ENCODE measurements at places on chromosomes 2 and 18. TPM values are rescaled to one million over a fixed set of nuclear protein-coding genes. Genes with fewer than 3 reads are reported as not detected.

DNA sequence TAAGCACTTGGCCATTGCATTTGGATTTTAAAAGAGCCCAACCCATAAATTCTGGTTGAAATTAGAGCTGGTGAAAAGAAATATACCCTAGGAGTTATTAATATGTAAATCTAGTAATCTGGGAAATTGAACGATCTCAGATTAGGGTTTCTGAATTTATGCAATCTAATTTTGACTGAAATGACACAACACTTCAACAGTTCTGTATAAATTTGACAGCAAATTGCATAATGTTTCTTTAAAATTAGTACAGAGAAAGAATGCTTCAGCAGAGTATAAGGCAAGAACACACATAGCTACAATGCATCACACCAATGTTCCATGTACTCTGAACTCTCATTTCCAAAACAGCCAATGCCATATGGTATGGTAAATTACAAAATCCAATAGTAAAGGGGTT lies 201.5 kb upstream of the ITGA4 start:
- no peak for DNase-seq

- no peak for DNase-seq
Measured at GRCh38 chr18:77115192-77115953, 17.2 kb downstream of the MBP start.

- DNase-seq: no peak
Measured at GRCh38 chr18:21074336-21075323, 37.0 kb downstream of the ROCK1 start.

- DNase-seq: no peak
Measured at GRCh38 chr2:18156421-18156820, 278.0 kb downstream of the KCNS3 start.

- no peak for DNase-seq
Measured at GRCh38 chr2:215982465-215982875, 30.9 kb downstream of the MREG start.

GRCh38 chr18:10330428-10330827 lies 124.0 kb upstream of the APCDD1 start:
- no peak for DNase-seq

DNA sequence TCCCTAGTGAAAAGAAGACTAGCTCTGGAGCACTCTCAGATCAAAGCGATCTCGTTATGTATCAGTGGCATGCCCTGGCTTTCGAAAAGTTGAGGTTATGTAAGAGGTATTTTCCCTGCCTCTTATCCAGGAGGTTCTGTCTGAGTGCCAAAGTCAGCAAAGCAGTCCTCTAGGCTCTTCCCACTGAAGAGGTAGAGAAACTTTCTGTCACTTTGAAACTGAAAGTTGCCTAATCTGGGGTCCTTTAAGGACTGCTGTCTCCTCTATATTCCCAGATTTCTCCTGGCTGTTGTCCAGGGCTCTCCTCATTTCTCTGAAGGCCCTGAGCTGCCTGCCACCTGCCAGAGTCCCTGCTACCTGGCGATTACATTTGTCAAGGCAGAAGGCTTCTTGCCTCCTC lies 96.3 kb downstream of the B3GNT2 start:
- no peak for DNase-seq

DNA sequence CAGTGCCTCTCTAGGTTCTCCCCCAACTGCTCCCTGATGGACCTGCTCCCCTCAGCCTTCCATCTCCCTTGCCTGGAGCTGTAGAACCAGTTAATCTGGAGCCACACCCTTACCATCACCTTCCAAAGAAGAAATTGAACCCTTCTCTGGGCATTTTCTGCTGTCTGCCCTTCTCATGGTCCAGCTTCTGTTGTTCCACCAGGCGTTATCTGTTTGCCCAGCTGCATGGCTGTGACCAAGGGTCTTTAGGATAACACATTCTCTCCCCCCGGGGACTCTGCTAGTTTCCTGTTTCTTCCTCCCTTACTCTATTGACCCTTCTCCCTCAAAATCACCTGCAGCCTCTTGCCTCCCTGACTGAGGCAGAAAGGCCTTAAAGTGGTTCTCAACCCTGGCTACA lies 3.2 kb upstream of the ANKRD53 start:
- DNase-seq: no peak

DNA sequence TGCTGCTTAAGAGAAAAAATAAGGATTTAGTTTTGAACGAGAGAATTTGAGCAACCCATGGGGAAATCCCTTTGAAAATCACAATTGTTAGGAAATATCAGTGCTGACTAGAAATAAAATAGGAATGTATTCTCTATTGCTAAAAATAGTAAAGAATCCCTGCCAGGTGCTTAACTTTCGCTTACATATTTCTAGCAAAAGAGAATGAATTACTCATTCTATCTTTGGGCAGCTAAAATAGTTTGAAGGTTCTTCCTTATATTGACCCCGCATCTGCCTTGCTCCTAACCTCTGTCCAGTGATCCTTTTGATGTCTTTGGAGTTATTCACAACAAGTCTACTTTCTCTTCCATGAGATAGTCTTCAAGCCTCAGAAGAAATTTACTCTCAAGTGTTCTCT lies 103.8 kb downstream of the PLCL1 start:
- DNase-seq: no peak

GRCh38 chr2:46580416-46580815 lies 101.1 kb downstream of the TMEM247 start:
- DNase-seq: no peak

GRCh38 chr2:96104487-96104861 lies 11.9 kb downstream of the ADRA2B start:
- DNase-seq: no peak

DNA sequence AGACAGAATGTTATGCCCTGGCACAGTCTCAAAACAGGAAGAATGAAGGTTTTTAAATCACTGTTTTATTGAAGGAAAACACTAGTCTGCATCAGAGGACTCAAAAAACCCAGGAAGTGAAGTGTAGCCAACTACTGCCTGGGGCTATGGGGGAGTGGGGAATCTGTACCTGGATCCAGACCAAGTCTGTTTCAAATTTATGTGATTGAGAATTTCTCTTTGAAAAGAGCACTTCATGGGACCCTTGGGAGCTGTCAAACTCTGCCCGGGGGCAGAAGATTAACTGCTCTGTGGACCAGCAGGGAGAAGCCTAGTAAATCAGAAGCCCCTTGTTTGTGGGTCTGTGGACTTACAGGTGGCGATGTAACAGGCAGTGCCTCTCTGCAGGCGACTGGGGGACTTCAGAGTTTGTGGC lies 45.3 kb upstream of the TANC1 start:
- DNase-seq: no peak

- no peak for DNase-seq
Measured at GRCh38 chr18:37667836-37668235, 102.2 kb upstream of the CELF4 start.

GRCh38 chr2:213766062-213766461 lies 481.8 kb downstream of the SPAG16 start:
- no peak for DNase-seq

DNA sequence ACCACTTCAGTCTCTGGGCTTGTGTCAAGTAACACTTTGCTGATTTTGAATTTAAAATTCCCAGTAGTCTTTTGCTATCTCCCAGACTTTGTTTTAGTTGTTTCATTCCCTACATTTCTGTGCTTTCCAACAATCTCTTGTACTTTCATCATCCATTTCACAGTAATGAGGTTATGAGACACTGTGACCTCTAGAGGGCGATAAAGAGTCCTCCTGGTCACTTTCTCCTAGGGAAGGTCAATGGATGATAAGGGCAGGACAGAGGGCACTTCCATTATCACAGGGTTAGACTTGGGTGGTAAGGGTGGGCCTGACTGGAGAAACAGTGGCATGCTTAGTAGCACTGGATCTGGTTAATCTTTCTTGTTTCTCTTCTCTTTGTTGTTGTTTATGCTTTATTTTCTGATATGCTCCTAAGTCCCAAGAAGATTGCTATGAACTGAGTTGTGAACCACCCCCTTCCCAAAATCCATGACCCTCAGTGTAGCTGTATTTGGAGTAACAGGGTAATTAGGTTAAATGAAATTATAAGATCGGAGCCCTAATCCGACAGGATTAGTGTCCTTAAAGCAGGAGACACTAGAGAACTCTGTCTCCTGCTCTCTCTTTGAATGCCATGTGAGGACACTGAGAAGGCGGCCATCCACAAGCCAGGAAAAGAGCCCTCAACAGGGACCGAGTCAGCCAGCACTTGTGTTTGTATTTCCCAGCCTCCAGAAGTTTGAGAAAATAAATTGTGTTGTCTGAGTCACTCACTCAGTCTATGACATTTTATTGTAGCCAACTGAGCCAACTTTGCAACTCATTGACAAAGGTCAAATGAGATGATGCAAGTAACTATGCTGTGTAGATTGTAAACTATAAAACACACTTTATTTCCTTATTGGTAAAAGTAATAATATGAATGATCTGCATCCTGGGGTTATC lies 779.2 kb downstream of the CNTNAP5 start:
- peak; percentile 22 for DNase-seq

ADD2 gene
- total RNA-seq: 54.0 TPM

SP100 gene
- 8.3 TPM for total RNA-seq

HAAO gene
- 6.0 TPM for total RNA-seq

CCDC178 gene
- total RNA-seq: 5.3 TPM

PLEKHH2 gene
- total RNA-seq: 1.6 TPM

UGT1A5 gene
- total RNA-seq: not detected

PTPRM gene
- total RNA-seq: 284 TPM

PAX8 gene
- 2.1 TPM for total RNA-seq

SLC23A3 gene
- total RNA-seq: 1.7 TPM
